Fibroblast of the aortic adventitia (primary cell): ENCODE measurements at places on chromosomes 12 and 14.
A peak's percentile ranks its signal among the peaks of the same experiment; 100 is the strongest.

DNA sequence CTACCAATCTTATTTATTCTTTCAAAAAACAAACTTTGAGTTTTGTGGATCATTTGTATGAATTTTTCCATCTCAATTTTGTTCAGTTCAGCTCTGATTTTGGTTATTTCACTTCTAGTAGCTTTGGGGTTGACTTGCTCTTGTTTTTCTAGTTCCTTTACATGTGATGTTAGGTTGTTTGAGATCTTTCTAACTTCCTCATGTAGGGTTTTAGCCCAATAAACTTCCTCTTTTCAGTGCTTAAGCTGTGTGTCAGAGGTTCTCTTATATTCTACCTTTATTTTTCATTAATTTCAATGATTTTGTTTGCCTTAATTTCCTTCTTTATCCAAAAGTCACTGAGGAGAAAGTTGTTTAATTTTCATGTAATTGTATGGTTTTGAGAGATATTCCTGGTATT lies 860.4 kb upstream of the FBXO33 start:
- no peak for DNase-seq

- peak; percentile 76 for DNase-seq
These were observed 576 bp downstream of the ERP29 start for GRCh38 chr12:112013601-112014402.

DNA sequence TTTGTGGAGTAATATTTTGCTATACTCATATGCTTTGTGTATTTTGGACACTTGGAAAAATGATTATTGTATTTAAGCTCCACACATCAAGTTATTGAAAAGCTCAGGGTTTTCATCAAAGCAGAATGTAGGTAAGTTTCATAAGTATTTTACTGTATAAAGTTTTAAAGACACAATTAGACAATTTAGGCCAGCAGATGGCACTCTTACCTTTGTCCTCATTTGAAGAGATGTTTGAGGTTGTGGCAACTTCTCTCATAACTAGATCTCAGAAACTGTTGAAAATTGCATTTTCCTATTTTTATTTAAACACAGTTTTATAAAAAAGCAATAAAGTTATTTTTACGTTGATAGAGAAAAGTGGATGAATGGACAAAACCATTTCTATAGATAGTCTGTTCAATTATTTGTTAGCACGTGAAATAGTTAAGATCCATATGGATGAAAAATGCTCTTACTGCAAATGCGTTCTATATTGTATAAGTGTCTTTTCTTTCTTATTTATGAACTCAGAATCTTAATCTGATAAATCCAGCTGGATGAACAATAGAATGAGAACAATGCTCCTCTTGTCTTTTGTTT lies 300.0 kb downstream of the AEBP2 start:
- DNase-seq, result peak; percentile 89

DNA sequence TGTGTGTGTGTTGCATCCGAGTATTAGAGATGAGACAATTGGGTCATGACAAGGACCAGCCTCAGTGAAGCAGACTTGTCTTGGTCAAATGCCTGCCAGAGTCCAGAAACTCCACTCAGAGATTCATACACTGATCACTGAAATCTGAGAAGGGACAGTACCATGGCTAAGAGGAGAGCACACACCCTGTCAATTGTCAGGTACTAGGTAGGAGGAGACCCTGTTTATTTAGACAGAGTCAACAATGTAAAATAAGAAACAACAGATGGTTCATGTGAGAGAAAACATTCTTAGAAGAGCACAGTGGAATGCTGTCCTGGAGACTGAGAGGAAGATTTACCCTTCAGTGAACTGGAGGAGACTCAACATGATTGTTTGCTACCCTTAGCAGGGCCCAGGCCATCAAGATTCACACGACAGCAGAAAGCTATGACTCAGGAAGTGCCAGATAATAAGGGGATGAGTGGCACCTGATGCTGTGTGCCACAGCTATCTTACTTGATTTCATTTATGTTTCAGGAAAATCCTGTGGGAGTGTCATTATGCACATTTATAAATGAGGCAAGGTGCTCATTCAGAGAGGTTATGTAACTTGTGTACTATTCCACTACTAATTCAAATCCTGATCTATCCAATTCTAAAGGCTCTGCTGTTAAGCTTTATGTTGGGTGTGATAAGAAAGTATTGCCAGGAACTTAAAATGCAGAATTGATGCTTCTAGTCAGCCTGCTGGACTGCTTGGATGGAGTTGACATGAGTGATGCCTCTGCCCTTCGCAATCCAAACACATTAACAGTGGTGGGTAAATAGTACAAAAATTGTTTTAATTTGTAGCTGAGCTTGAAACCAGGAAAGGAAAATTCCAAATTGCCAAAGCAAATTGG lies 136.6 kb upstream of the NEDD1 start:
- DNase-seq, result no peak

- peak; percentile 6 for DNase-seq
These were observed 240.5 kb upstream of the DAAM1 start for GRCh38 chr14:58947814-58948445.

GRCh38 chr12:30440826-30441602 lies 254.7 kb downstream of the IPO8 start:
- peak; percentile 40 for DNase-seq

DNA sequence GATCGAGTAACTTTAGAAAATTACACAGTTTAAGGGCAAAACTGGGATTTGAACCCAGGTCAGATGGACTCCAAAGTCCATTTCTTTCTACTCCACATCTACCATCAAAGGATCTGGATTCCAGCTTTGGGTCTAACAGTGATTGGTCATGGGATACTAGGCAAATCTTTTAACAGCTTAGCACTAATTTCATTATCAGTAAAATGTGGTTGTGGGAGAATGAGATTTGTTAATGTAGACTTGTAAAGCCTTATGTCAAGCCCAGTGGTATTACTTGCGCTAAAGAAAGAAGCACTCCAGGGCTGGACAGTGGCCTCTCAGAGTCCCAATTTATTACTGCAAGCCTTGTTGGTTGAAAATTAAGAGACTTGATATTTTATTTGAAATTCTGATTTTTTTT lies 65.2 kb upstream of the MANSC4 start:
- DNase-seq, result no peak

DNA sequence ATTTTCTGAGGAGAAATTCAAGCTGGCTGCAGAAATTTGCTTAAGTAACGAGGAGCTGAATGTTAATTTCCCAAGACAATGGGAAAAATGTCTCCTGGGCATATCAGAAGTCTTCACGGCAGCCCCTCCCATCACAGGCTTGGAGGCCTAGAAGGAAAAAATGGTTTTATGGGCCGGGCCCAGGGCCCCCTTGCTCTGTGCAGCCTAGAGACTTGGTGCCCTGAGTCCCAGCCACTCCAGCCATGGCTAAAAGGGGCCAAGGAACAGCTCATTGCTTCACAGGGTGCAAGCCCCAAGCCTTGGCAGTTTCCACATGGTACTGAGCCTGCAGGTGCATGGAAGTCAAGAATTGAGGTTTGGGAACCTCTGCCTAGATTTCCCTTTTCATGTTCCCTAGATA lies 24.3 kb upstream of the HSP90AA1 start:
- DNase-seq, result no peak
